ENCODE measurements at places on chromosomes 2 and 18.

DNA sequence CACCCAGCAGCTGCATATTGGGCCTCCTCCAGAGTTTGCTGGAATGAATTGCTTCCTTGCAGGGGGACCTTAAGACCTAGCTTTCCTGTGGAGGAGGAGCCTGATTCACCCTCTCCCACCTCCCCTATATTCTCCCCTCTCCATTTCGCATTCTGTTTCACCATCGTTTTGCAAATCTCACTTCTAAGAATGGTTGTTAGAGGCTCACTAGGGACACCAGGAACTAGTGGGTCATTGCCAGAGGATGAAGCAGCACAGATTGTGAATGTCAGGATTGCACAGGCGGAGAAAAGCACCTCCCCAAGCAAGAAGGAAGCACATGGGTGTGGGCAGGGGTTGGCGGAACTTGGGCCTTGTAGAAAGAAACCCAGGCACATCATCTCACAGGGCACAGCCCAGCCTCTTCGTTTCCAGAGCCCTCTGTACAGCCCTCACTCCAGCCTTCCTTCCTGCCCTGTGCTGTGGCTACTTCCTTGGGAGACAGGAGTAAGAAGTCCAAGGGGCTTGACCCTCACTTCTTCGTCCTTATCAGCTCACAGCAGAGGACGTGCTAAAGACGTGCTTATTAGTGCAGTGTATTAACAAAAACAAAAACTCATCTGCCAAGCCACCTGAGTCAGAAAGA is 63.4 kb downstream of the TACR1 start:
- DNase-seq: no peak

- DNase-seq: no peak
These were observed 31.9 kb upstream of the CEP68 start for GRCh38 chr2:65024149-65024829.

- DNase-seq: no peak
These were observed 51.7 kb downstream of the FAM168B start for GRCh38 chr2:131041402-131042147.

DNA sequence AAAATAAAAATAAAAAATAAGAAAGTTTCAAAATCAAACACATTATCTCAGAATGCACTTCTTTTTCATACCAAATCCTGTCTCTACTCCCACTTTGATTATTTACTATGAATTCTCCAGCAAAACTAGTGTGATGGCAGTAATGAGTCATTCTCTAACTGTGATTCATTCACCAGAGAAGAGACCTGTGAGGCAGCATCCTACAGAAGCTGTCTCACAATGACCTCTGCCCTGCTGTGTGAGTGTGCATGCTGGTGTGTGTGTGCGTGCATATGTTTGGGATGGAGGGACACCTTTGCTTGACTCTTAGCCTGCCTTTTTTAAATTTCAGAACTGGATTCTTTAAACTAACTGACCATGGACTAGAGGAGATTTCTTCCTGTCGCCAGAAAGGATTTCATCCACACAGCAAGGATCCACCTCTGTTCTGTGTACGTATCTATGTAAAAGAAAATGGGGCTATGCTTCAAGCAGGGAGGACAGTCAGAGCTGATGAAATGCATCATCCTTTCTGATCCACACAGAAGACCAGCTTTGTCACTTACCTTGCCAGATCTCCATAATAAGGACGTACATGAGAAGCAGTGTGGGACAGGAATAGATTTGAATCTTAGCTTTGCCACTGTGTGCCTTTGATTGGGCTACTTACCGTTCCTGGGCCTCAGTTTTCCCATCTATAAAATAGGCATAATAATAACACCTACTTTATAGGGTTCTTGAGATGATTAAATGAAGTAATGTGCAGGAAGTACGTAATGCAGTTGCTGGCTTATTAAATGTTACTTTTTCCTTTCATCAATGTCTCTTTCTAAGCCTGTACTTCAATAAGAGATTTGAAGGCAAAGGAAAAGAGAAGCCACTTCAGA is 31.2 kb downstream of the STAMBP start:
- DNase-seq: no peak

GRCh38 chr2:202871300-202872141 is at the start of gene ICA1L:
Gene ICA1L (minus strand): TSS chr2:202871766. CDS start chr2:202829009, 42,757 bp downstream.
- DNase-seq: peak; percentile 60

GRCh38 chr2:204507636-204508035 is 37.6 kb upstream of the PARD3B start:
- DNase-seq: no peak
